T-helper 9 cell (primary cell): ENCODE measurements at places on chromosomes 7 and 10.

- no peak for DNase-seq
These were observed 33.1 kb downstream of the PSMC2 start for GRCh38 chr7:103380395-103381191.

DNA sequence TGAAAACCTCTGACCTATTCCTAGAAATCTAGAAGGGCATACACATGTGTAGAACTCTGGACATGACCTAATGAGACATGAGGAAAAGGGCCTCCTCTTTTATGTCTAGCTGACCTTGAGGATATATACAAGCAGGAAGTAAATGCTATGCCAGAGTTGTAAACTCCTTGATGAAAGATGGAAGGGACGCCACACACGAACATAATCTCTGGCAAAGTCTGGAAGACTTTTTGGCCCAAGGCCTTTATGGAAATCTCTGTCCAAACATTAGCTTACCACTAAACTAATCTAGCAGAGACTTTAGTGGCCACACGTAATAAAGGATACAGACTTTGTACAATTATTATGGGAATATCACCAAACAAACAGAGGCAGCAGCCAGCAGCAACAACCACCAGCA, 138.1 kb upstream of the THSD7A start:
- no peak for DNase-seq

DNA sequence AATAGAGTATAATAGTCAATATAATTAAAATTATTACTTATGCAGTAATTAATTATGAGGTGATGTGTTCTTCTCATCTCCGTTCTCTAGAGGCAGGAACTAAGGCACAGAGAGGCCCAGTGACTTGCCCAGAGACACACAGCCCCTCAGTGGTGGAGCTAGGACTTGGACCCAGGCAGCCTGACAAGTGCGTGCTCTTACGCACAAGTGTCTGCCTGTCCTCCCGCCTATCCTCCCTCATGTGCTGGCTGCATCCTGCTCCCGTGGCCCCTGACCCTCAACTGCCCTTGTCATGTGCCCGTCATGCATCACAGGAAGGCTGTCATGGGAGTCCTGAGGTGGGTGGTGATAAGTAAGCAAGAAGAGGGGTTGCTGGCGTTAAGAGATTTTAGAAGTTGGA, 14.3 kb downstream of the IL2RA start:
- DNase-seq: no peak

- DNase-seq: no peak
These were observed 238.1 kb downstream of the CAMK1D start for GRCh38 chr10:12587451-12587888.

GRCh38 chr7:37815671-37816371, 32.6 kb upstream of the NME8 start:
- no peak for DNase-seq

DNA sequence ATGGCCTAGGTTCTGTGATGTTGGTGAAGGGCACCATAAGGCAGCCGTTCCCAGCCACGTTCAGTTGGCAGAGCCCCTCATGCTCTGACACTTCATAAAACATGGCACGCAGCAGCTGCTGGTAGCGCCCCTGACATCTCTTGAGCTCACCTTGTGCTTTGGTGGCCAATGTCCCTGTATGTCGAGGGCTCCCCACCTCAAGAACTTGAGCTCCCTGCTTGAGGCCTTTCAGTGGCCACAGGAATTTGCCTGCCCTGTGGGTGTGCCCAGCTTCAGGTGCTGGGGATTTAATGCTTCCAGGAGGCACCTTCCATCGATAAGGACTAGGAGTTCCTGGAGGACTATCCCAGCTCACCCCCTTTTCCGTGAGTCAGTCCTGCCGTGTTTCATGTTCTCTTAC, 9.5 kb upstream of the ZNF32 start:
- DNase-seq: no peak

DNA sequence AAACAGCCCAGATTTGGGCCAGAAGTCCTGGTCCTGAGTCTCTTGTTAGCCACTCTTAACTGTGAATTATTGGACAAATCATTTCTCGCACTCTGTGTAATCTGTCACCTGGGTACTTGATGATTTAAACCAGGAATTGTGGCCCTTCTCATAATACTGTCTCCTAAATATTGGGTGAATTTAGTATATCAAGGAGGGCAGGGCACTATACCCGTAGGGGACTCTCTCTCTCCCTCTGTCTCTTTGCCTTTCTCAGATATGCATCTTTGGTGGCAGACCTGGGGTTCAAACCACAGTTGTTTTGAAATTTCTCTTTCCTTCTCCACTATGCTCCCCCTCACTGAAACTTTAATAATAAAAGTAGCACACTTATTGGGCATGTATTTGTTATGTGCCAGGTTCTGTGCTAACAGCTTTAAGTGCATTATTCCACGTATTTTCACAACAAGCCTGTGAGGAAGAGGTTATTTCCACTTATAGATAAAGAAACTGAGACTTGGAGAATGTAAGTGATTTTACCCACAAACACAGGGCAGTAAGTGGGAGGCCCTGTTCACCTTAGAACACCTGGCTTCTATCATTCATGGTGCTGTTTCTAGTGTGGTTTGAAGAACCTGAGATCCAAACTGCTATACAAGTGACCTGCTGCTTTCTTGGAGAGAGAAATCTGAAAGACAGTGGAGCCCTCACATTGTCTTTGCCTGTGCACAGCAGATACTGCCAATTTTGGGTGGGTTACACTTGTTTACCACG, 11.8 kb downstream of the FAS start:
- DNase-seq: no peak

DNA sequence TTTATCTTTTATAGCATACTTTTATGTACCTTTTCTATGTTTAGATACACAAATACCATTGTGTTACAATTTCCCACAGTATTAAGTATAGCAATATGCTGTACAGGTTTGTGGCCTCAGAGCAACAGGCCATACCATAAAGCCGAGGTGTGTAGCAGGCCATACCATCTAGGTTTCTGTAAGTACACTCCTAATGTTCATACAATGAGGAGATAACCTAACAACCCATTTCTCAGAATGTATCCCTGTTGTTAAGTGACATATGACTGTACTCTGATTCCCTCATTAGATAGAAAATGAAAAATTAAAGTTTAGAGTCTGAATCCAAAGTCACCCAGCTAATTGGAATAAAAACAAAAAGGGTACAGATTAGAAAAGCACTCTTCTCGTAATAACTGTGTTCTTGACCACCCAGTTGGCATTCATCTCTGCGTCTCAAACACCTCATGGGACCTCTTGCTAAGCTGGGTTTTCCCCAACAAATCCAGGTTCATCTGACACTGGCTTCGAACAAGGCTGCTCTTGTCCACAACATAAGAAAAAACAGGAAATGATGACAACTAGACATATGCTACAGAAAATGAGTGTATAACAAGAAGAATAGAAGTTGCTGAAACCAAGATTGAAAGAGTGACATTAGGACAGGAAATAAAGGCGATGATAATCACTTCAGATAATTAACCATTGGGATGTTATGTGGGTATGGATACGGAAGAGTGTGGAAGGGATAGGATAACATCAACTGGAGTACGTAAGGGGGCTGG, 1.4 kb downstream of the NDUFB8 start:
- no peak for DNase-seq

GRCh38 chr7:5758753-5759335, 22.6 kb downstream of the RNF216 start:
- DNase-seq: no peak

GRCh38 chr7:15463801-15464666, 97.8 kb downstream of the AGMO start:
- no peak for DNase-seq

DNA sequence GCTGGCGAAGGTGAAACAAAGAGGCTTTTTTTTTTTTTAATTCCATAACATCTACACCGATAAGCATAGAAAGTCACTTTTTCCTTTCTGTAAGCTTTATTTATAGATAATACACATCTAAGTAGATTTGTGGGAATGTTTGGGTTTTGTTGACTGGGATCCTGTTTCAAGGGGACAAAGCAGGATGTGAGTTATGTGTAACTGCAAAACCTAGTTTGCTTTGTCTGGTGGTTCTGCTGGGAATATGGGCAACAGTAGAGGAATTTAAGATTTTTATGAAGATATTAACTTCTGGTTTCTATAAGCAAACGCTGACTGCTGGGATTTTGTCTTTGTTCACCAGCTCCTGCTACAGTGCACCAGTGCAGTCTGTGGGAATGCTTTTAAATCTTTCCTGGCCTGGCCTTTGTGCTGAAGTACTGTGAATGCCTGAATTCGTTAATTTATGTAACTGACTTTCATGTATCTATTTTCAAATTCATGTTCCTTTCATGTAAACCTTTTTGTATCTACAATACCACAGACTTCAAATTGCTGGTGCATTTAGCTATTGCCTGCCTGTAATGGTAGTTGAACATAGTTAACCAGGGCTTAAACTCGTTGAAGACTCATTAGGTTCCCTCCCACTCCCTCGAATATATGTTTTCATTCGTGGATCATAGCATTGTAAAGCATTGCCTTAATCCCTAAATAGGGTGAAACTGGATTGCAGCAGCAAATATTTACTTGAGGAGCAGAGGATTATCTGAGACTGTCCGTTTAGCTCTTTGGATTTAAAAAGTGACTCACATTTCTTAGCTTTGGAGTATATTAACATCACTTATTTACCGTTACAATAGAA, 1.5 kb downstream of the KLHL7 start:
- no peak for DNase-seq

DNA sequence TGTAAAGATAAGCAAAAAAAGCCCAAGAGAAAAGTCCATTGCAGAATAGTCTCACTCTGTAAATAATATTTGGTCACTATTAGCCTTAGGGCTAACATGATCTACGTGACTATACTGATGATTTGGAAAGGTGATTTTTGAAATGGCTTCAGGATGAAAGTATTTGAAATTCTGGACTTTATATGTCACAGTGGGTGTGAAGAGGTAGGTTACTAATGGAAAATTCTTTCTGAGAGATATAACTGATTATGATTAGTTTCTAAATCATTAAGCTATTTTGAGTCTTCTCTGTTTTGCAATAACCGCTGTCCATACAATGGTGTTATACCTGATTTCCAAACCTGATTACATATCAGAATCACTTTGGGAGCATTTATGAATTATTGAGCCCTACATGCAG, 20.1 kb upstream of the HBP1 start:
- DNase-seq: no peak

- no peak for DNase-seq
These were observed 193.1 kb upstream of the KLF14 start for GRCh38 chr7:130927062-130927461.

DNA sequence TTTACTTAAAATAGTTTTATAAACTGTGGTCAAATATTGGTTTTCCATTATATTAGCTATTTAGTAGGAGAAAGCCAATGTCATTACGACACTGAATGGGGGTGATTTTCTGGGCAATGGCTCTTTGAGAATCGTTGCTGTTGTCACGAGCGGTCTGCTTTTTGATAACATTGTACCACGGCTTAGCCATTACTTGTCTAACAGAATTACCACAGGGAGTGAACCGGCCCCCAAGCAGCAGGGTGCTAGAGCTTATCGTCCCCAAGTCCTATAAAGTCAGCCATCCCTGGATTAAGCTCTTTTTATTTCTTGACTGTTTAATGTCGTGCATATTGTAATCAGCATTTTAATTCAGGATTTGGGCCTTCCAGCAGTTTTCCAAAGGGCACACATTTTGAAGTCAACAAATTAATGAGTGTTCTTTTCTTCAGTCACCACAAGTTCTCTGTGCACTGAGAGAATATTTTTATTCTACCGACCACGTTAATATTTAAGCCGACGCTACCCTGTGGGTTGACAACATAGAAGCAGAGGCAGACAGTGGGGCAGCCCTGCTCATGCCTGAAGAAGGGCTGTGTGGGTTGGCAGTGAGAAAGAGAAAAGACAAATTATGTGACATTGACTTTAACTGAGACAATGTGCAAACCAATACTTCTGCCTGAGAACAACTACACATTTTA, 125.8 kb downstream of the ICA1 start:
- DNase-seq: no peak

DNA sequence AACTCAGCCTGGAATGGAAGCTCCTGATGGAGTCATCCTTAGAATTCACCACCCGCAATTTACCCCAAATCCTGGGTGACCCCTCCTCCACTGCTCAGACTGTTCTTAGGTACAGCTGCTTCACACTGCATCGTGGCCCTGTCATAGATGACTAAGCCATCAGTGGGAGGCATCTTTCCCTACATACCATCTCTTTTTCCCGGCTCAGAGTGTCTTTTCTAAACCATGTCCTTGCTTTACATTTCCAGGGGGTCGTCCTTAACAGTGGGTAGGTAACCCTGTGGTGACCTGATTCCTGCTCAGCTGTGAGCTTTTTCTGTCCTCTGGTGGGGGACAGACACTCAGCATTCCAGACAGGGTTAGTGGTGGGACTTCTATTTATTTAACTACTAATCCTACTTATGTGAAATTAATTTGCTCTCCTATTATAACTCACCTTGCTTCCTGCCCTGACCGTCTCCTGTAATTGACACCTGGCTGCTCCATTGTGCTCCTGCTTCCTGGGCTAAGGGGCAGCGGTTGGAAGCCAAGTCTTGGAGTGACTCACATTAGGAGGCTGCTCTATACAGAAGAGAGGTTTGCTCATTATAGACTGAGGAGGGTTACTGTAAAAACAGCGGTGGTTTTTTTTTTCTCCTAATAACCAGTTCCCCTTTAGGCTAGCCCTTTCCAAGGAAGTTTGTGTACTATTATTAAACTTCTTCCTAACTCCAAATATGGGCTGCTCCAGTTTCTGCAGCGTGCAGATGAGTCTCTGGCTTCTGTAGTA, 40.6 kb downstream of the PYROXD2 start:
- no peak for DNase-seq

DNA sequence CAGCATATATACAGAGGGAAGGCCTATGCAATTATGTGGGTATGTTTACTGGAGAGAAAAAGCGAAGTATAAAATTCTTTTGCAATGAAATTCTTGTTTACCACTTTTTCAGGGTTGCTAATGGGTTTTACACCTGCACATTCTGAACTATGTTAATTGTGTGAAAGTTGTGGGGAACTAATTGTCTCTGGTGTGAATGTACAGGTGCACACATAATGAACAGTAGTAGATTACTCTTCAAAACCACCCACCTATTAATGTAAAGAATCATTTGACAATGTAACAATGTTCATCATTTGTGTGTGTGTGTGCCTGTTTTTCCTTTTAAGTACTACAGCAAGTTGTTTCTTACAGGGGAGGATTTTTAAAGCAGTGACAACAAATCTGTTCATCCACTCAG, 80.0 kb upstream of the FEZF1 start:
- no peak for DNase-seq

DNA sequence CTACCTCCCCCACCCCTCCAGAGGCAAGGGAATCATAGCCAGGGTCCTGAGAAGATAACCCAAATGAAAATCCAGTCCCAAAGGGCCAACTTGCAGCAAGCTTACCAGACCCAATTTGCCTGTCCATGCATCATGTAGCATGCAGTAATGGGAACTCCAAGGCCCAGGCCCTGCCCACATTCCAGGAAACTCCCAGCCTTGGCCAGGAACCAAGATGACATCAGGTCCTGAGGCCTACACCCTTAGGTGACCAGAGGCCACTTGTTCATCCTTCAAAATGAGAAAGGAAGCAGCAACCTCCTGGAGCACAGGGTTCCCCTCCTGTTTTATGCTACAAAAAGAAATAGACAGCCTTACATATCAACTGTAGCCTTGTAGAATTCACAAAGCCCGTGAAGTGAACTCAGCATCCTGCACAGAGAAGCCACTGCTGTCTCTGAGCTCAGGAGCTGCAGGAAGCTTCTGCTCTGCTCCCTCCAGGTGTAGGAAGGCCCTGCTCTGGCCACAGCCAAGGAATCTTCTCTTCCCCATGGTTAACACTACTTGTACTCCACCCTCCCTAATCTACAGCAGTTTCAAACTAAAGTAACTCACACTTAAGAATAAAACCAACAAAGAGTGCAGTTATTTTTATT, 30.3 kb upstream of the GRB10 start:
- no peak for DNase-seq

GRCh38 chr10:114940735-114941134, 2.7 kb downstream of the TRUB1 start:
- DNase-seq: no peak
